HT1080 (cell line): ENCODE measurements at places on chromosomes 5 and 9. TPM values are rescaled to one million over a fixed set of nuclear protein-coding genes. Genes with fewer than 3 reads are reported as not detected.

The RXRA gene
- 15.5 and 19.1 TPM in 2 replicates for total RNA-seq

DNA sequence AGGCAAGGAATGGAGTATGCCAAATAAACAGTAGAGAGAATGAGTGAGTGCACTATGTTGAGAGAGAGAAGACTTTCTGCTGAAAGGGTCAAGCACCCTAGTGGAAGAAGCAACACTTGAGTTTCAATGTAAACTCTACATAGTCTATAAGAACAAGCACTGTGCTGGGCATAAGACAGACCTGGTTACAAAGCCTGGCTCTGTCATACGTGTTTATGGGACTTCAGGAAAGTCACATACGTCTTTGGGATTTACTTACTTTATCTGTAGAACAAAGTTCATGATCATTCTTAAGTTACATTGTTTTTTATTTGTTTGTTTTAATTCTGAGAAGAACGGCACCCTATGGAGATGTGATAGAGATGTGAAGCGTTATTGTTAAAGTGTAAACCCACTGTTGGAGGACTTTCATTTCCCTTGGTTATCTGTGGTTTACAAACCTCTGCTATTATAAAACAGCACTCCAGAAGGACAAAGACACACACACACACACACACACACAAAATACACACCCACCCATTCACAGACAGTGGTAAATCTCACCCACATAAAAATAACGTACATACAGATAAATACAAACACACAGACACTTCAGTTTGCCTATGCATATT is 70.7 kb upstream of the TRIM32 start:
- DNase-seq: no peak

The SLC22A4 gene
- 2.1 and 3.4 TPM in 2 replicates for total RNA-seq

- peak; percentile 10 for DNase-seq
Measured at GRCh38 chr9:97425973-97426336, 14.1 kb downstream of the TDRD7 start.

DNA sequence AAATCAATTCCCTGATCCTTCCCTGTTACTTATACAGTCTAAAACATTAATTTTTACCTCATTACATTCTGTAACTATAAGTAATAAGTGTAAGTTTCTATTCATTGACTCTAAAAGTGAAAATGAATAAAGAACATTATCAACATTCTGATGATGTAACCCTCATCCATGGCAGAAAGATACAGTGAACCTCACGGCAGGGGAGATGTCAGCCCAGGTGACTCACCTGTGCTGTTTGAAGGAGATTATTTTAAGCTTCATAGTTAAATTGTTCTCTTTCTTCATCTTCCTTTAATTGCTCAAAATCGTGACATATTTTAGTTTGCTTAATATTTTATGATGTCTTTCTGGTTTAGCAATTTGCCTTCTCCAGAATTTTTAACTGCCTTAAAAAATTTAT is 268.1 kb downstream of the FSTL4 start:
- DNase-seq: no peak

- DNase-seq: peak; percentile 79
Measured at GRCh38 chr9:12884736-12885395, 110.0 kb downstream of the LURAP1L start.

DNA sequence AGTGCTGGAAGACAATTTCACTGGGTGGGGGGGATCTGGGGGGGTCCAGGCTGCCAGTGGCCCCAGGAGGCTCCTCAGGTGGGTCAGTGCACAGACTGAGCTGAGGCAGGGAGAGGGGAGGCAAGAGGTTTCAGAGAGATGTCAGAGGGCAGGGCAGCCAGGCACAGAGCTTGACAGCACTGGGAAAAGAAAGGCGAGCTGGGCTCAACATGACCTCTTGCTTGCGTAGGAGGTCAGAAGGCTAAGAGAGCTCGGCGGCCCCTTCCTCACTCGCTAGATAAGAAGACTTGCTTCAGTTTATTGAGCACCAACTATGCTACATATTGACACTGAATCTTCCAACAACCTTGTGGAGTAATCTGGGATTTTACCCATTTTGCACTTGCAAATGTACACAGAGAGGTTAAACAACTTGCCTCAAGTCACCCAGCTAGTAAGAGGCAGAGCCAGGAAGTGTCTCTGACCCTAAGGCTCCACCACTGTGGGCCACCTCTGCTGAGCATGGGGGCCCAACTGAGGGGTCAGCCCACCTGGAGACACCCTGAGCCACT is 3.5 kb downstream of the PDLIM7 start:
- no peak for DNase-seq

- DNase-seq: peak; percentile 30
Measured at GRCh38 chr5:2017540-2018389, 135.0 kb upstream of the IRX4 start.

DNA sequence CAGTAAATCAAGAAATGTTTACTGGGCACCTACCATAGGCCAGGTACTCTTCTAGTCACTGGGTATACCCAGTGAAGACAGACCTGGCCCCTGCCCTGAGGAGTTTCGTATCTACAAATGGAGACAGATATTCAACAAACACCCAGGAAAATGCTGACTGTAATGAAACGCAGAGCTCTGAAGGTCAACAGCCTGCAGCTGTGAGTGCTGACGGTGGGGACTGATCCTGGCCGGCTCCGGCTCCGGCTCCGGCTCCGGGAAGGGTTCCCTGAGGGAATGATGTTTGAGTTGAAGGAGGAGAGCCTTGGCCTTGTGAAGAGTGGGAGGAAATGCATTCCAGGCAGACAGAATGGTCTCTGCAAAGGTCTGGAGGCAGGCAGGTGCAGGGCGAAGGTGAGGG is 23.1 kb downstream of the FGFR4 start:
- no peak for DNase-seq
